ENCODE measurements at places on chromosomes 5 and 9.
A peak's percentile ranks its signal among the peaks of the same experiment; 100 is the strongest.

DNA sequence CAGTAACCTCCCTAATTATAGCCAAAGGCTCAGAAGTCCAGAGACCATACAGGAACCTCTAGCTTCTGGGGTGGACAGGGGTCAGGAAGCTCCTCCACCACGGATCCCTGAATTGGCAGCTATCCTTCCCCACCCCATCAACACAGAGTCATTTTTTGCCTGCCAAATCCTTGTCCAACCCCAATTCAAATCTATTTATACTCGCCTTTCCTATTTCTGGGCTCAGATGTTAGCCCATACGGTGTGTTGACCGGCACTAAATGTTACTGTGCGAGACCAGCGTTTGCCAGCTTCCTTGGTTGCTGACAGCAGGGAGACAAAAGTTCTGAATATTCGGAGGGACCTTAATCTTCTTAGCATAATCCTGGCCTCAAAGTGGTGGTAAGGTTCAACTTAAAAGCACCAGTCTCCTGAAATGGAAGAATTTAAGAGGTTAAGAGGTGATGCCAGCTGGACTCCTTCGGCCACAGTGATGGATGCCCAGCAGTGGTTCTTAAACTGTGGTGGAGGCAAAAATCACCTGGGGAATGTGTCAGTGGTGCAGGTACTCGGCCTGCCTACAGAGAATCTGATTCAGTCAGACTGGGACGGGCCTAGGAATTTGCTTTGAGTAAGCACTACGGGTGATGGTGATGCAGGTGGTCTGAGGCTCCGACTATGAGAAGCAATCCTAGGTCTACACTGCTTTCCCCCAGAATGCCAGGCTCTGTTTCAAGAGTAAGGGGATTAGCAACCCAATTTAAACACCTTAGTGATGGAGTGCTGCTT is 204.8 kb upstream of the MEF2C start:
- no peak for DNase-seq

- DNase-seq = no peak
Measured at GRCh38 chr5:149863830-149864229, 80.8 kb downstream of the PDE6A start.

- peak; percentile 23 for DNase-seq
Measured at GRCh38 chr5:136133222-136133921, 727 bp downstream of the SMAD5 start.

- no peak for DNase-seq
Measured at GRCh38 chr5:53915120-53915519, 354.7 kb downstream of the NDUFS4 start.

GRCh38 chr5:134626369-134627014 is 6.1 kb downstream of the SAR1B start:
- no peak for DNase-seq

- DNase-seq = no peak
Measured at GRCh38 chr5:100026606-100027005, 508.6 kb upstream of the FAM174A start.

GRCh38 chr9:124941679-124942561 is 1.0 kb upstream of the GOLGA1 start:
- DNase-seq = no peak

- DNase-seq = peak; percentile 80
Measured at GRCh38 chr9:36036780-36037548, at the start of gene RECK. RECK (plus strand) TSS chr9:36036913; CDS start chr9:36036999, 86 bp downstream.

DNA sequence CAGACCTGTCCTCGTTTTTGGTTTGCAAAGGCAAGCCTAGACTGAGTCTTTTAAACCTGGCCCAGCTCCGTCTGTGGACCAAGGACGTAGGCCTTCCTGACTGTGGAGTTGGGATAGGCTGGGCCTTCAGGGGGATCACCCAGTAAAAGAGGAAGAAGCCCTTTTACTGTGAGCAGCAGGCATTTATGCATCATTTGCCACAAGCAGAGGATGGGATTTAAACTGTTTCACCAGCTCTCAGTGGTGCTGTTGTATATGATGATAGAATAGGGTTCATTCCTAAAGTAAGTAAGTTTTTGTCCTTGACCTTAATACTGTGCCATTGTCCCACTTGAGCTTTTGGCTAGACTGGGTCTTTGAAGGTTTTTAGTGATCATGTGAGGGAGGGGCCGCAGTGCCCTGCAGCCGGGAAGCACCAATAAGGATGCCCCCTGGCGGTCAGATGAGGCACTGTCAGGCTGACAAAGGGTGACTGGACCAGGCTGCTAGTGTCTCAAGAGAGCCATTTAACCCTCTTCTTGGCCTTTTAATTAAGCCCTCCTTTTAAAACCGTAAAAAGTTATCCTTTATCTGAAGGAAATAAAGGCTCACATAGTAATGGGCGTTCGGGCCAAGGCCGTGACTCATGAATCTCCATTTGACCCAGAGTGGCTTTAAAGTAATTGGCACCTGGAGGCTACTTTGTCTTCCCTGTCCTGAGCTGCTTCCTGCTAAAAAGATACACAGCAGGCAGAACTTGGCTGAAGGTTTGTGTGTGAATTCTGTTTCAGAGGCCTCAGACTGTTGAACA is 74.0 kb downstream of the UBAP1 start:
- peak; percentile 26 for DNase-seq

DNA sequence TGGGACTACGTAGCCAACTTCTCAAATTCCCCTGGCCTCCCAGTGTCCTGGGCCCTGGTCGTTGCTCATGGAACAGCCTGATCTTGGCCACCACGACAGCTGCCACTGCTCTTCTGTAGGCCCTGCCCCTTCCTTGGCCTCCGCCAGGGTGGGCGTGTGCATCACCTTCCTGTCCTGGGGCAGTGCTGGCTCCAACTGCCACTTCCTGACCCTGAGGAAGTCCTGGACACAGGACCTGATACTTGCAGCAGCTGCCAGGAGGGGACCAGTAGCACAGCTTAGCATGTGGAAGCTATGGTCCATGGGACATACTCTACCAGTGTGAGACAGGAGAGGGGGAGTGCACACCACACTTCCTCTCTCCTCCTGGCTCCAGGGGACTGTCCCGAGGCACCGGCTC is 145.2 kb downstream of the TENT4A start:
- no peak for DNase-seq

- peak; percentile 90 for DNase-seq
Measured at GRCh38 chr5:60495644-60496520, 204.1 kb downstream of the DEPDC1B start.

GRCh38 chr5:169160405-169160901 is 140.5 kb downstream of the SLIT3 start:
- no peak for DNase-seq

- no peak for DNase-seq
Measured at GRCh38 chr5:17694914-17695313, 60.7 kb downstream of the TAF11L14 start.

DNA sequence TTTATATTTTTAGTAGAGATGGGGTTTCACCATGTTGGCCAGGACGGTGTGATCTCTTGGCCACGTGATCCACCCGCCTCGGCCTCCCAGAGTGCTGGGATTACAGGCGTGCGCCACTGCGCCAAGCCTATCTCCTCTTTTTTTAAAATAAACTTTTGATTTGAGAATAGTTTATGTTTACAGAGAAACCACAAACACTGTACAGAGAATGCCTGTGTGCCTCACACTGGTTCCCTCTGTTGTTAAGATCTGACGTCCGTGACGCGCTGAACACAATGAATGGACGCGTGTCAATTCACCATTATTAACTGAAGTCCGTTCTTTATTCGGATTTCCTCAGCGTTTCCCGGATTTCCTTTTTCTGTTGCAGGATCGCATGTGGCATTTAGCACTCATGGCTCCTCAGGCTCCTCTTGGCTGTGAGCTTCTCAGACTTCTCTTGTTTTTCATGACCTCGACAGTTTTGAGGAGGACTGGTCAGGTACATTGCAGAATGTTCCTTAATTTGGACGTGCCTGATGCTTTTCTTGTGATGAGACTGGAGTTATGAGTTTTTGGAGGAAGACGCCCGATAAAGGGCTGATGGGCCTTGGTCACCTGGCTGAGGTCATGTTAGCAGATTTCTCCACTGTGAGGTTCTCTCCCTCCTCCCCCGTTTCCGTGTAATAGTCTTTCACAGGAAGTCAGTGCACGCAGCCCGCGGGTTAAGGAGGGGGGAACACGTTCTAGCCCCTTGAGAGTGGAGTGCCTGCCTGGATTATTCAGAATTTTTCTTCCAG is 69.6 kb downstream of the ANKRD33B start:
- DNase-seq = no peak

DNA sequence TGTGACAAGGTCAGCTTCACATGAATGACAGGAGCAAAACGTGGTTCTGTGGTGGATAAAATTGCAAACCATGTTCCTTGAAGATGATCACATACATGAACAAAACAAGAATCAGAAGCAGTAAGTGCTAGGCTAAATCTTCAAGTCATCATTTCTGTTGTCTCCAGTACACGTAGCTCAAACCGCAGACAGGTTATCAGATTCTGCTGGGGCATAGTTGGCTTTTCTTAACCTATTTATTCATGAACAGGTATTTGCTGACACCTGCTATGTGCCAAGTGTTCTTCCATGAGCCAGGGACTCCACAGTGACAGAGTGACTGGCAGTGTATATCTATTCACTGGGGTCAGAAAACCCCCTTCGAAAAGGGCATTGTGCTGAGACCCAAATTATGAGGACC is 20.8 kb downstream of the MFAP3 start:
- DNase-seq = no peak

- peak; percentile 65 for DNase-seq
Measured at GRCh38 chr9:4315582-4316215, 15.8 kb upstream of the GLIS3 start.

GRCh38 chr5:177429248-177430040 is 3.0 kb downstream of the GRK6 start:
- DNase-seq = no peak

DNA sequence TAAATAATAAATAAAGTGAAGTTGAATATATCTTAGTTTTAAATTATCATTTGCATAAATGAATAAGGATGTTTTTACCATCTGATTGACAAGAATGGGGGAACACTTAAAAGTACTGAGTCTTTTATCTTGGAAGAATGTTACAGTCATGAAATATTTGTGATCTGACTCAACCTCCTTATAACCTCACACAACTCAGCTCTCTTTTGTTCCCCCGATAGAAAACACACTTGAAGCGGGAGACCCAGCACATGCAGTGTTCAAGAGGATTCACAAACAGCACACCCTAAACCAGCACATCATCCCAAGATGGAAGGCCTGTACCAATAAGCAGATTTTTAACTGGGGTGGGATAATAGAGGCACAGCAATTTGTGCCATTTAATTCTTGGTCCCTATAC is 15.5 kb downstream of the BAAT start:
- no peak for DNase-seq

DNA sequence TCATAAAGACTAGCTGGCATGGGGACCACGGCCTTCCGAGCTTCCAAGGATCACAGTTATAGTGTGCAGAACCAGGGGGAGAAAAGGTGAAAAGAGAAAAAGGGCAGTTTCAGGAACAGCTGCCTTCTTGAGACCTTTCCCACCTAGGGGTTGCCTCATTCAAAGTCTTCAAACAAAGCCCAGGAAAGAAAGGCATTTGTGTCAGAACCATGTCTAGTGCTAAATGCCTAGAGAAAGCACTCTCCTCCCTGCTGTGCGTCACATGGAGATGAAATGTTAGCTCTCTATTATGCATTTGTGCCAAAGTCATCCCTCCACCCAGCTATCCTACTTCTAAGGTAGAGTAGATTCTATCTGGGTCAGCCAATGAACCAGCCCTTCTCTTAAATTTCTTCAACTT is 1037.3 kb upstream of the WWC1 start:
- no peak for DNase-seq

GRCh38 chr5:368183-369084 is 46.9 kb downstream of the AHRR start:
- no peak for DNase-seq

- peak; percentile 35 for DNase-seq
Measured at GRCh38 chr9:121399883-121400607, 30.0 kb upstream of the STOM start.

GRCh38 chr5:57422993-57423392 is 59.6 kb downstream of the ACTBL2 start:
- DNase-seq = no peak

GRCh38 chr5:104793031-104793754 is 1230.6 kb upstream of the NUDT12 start:
- DNase-seq = no peak

GRCh38 chr5:107670932-107671741 is at the start of gene EFNA5:
EFNA5 (minus strand) TSS chr5:107670937.
- peak; percentile 43 for DNase-seq

Measured in NCI-H446 treated with DMSO at 0.1 percent for 48 hours (cell line).